ENCODE measurements at places on chromosomes 16 and 17.

- DNase-seq: no peak
Observed at GRCh38 chr17:32671896-32672295, 185.1 kb downstream of the CDK5R1 start.

GRCh38 chr17:20216154-20216815, 207.1 kb downstream of the SPECC1 start:
- peak; percentile 80 for DNase-seq

- peak; percentile 51 for DNase-seq
Observed at GRCh38 chr17:19646788-19647696, 1.5 kb upstream of the ALDH3A2 start.

DNA sequence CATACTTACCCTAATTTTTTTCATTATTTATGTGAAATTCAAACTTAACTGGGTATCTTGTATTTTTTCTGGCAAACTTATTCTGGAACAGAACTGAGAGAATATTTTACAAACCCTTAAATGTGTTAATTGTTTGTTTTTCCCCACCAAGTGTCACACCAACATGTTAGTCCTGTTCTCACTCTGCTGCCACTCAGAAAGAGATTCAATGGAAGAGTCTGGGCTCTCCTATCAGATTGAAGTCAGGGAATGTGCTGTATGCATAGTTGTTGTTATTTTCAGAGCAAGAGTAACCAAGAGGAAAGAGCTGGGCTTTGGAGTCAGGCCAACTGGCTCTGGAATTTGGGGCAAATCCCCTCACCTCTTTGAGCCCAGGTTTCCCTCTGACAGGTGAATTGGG, 43.2 kb downstream of the SLC6A2 start:
- no peak for DNase-seq

DNA sequence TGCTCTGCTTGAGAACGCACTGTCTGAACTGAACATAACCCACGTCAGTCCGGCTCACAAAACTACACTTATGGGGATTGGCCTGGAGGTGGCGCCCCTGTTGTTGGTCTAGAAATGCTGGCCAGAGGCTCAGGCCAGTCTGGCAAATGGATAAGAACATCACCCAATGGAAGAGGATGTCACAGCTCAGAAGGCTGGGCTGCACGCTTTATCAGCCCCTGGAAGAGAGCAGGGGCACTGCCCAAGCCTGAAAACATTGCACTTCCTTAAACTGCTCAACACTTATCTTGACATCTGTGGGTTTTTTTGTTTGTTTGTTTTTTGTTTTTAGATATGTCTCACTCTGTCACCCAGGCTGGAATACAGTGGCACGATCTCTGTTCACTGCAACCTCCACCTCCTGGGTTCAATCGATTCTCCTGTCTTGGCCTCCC, 24.8 kb upstream of the BPTF start:
- peak; percentile 77 for DNase-seq

DNA sequence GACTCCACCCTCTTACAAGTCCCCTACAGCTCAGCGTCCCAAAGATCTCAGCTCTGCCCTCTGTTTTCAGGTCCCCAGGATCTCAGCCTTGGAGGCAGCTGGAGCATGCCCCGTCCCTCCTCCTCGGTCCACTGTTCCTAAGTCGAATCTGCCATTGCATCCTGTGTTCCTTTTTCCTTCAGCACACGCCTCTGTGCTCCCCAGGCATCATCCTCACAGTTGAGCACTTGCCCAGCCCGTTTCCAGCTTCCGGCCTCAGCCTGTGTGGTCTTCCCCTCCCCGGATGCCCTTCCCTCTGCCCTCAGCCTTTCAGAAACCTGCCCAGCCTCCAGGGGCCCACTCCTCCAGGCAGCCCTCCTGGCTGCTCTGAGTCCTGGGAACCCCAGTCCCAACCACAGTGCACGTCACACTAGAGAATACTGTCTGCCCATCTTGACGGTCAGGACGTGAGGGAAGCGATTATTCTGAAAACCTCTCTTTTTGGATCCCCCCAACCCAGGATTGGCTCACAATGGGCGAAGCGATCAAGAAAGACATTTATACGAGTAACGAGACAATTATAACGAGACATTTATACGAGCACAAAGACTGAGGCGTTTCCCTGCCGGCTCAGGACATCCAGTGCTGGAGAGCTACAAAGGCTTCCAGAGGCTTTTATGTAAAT, 41.4 kb downstream of the RPH3AL start:
- no peak for DNase-seq

DNA sequence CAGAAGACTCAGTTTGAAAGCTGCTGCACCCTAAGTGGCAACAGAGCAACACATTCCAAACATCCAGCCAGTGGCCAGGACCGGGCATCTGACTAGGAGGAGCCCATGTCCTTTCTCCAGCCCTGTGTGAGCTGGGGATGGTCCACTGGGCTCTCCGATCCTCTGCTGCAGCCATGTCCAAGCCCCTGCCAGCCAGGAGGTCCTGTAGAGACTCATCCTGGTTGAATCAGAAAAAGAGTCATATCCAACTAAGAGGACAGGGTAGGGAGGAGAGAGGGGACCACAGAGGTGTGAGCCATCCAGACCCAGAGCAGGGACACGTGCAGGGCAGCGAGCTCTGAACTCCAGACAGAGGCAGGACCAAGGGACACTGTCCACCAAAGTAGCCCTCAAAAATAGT, 163.0 kb upstream of the CDH5 start:
- DNase-seq: no peak

GRCh38 chr17:56710986-56711385, 117.5 kb downstream of the NOG start:
- no peak for DNase-seq

- peak; percentile 65 for DNase-seq
Observed at GRCh38 chr17:30021708-30022317, 80.4 kb downstream of the EFCAB5 start.

DNA sequence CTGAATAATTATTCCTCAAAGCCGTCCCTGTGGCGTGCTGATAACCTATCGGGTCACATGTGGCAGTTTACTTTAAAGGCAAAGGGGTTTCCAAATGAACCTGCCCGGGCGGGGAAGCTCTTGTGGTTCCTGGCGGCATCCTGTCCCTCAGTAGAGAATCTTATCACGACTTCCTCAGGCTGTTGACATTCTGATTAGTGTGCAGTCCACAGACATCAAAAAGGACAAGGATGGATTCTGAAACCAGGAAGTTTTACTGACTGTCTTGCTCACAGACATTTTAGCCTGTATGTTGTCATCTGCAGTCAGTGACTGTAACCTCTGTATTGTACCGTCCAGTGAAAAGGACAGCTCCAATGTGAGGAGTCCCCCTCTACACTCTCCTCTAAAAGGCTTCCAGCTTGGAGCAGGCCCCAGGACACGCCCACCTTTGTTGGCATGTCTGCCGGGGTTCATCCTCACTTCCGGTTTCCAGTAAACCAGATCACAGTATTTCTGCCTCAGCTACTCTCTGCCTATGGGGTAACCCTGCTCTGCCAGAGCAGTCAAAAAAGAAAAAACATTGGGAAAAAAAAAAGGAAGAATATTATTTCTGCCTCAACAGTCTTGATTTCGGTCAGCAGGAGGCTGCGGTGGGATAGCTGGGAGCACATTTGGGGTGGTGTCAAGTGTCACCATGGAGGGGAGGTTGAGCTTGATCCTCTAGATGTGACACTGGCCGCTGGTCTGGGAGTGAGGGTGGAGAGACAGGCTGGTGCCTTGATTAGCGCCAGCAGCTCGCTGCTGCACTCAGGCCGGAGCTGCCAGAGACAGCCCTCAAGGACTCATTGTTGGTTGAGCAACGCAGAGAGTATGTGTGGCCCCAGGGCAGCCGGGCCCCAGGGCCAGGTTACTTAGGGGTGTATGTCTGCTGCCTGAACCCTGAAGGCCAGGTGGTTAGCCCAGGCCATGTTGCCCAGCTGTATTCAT, 89.0 kb upstream of the DNAH17 start:
- no peak for DNase-seq

DNA sequence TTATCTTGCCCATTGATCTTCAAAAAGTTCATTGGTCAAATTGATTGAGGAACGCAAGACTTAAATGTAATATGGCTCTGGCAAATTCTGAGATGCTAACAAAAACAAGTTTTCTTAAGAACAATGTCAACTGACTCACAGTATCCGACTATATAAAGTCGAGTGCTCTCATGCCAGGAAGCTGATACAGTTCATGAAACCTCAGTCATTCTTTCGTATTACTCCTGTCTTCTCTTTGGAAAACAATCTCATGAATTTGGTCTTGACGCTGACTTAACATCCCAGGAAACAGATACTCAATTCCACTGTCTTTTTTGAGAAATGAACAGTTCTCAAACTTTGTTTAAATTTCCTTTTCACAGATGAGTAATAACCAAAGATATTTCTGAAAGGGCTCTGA, 704.9 kb downstream of the MAF start:
- DNase-seq: no peak

GRCh38 chr16:80591071-80591915, 50.5 kb downstream of the DYNLRB2 start:
- no peak for DNase-seq

DNA sequence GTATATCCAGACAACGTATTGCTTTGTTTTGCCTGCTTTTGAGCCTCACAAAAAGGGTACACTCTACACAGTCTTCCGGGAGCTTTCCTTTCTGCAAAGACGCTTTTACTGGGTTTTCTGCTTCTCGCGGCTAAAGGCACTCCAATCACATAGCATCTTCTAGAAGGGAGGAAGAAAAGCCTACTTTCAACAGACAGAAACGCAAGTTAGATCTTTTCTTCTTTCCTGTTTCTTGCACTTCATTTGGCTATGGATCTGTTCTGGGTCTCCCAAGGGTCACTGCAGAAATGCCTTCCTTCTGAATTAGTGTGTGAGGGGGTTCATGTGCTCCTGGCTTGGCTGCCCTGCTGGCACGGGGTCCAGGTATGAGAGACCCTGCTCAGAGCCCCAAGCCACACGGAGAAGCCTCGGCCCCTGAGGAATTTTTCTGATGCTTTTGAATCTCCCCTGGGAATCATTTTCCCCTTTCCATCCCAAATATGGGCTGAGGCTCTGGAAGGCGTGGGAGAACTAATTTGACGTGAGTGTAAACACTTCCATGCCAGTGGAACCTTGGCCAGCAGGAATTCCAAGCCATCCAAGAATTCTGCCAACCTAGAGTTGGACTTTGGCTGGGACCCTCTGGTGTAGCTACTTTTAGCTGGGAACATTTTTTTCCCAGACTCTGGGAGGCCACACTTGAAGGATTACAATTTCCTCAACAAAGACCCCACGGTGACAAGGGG, 49.6 kb upstream of the NKD1 start:
- DNase-seq: no peak

Measured in ACHN (cell line).